ENCODE measurements at places on chromosomes 2 and 18.

- no peak for DNase-seq
Measured at GRCh38 chr2:174004905-174005605, 39.9 kb upstream of the SP3 start.

DNA sequence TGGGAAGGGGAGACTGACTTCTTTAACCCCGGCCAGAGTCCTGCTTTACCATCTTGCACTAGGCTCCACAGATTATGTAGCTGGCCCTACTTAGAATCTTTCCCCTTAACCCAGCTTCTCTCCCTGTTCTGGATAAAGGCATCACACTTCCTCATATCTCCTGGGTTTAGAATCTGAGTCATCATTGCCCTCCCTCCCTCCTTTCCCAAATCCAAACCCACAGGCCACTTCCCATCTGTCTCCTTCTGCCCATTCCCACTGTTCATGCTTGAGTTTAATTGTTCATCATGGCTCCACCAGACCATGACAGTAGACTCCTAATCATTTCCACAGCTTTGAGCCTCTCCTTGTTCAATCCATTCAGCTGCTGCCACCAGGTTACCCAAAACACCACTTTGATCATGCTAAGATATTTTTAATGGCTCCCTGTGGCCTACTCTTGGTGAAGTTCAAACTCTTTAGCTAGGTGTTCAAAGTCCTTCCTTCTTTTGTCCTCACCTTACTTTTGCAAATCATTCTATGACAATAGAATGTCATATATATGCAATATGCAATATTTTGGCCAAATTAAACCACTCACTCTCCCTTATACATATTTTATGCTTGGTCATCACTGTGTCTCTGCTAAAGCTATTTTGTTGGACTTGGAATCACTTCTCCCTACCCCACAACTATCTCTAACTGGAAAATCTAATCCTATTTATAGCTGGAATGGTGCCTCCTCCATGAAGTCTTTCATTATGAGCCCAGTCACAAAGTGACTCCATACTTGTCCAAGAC, 5.5 kb downstream of the PDE11A start:
- DNase-seq, result no peak

DNA sequence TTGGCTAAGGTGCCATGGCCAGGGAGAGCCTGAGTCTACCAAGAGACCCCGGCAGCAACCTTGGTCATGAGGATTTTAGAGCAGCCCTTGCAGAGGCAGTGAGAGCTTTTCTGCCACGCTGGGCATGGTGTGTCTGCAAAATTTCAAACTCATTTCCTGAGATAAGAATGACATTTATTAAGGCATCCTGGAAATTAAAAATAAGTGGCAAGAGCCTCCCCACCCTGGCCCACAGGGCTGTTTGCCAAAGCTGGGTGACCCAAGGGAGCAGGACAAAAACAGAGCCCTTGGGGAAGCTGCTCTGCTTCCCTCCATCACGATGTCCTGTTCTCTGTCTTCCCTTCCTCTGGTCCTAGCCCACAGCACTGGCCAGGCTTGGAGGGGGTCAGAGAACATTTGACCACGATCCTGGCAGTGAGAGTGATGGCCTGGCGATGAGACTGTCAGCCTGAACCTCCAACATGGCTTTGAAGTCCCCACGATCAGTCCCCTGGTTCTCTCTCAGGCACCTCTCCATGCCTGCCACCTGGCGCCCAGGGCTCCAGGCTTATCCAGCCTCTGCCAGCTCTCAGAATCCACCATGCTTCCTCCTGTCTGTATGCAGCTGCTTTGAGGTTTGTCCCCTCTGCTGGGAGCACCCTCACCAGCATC, 68.9 kb upstream of the RMDN2 start:
- DNase-seq, result no peak

DNA sequence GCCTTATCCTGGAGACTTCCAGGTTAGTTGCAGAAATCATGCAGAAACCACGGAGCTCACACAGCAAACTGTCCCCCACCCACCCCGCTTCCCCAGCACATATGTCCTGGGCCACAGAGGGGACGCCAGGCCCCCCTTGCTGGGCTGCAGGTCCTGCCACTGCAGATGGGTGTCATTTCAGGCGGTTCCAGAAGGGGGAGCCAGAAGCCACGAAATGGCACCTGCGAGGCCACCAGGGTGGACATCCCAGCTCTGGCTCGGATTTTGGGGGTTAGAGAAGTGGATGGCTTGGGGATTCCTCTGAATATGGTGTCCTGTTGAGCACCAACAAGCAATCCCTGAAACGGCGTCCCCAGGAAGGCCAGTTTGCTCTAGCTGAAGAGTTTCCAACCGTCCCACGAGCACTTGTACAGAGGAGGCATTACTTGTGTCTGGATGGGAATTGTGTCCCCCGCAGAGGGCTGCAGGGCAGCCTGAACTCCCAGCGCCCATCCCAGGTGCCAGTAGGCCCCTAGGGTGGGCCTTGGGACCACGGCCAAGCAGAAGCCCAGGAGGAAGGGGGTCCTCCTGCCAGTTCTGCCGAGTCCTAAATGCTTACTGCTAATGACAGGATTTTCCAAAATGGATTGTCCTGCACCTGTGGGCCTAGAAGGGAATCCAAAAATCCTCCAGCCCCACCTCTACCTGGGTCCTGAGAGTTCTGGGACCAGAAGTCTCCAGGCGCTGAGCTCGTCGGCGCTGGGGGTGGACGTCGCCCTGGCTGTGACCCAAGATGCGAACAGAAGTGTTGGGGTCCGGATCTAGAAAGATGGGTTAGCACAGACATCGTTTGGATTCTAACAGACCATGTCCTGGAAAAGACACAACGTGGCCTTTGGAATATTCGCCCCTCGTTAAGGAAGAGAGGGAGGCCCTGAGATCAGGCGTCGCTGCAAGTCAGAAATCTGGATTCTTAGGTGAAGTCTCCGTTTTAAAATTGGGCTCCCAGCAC, 14.6 kb upstream of the NFATC1 start:
- peak; percentile 82 for DNase-seq

DNA sequence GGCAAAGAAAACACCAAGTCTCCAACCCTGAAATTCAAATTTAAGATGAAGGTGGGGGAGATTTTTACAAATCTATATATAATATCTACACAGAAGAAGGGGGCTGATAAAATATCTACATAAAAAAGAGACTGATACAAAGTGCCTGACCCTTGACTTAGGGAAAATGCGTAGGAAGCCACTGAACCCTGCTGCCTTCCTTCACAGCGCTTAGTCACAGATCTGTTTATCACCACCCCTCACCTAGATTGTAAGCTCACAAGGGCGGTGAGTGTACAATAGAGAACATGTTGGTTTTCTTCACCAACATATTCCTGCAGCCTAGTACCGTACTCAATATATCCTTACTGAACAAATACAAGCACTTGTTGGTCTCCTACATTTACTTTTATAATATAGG, 54.3 kb downstream of the NOL10 start:
- DNase-seq, result no peak

DNA sequence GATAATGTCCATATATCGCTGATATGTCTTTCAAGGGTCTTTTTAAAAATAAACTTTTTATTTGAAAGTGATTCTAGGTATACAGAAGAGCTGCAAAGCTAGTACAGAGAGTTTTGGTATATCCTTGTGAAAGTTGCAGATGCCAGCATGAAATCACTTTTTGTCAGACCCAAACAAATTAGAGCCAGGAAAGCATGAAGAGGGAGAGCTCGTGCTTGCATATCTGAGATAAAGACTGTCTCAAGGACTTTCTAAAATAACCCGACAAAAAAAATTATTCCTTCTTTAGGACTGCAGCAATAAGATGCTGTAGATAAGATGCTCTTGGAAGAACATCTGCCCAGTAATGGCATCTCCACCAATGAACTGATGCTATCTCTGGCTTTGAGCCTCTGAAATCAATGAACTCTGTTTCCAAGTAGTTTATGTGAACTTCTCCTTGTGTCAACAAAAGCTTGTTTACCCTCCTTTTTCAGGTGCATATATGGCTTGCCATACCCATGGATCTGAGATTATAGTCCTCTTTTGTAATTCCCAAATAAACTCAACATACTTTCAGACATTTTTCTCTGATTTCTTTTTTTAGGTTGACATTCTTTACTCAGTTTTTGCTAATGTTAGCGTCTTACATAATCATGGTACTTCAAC, 774.6 kb upstream of the FAM98A start:
- DNase-seq, result no peak

All from femur (tissue), 1 donor.